ENCODE measurements at places on chromosomes 5 and 9.

DNA sequence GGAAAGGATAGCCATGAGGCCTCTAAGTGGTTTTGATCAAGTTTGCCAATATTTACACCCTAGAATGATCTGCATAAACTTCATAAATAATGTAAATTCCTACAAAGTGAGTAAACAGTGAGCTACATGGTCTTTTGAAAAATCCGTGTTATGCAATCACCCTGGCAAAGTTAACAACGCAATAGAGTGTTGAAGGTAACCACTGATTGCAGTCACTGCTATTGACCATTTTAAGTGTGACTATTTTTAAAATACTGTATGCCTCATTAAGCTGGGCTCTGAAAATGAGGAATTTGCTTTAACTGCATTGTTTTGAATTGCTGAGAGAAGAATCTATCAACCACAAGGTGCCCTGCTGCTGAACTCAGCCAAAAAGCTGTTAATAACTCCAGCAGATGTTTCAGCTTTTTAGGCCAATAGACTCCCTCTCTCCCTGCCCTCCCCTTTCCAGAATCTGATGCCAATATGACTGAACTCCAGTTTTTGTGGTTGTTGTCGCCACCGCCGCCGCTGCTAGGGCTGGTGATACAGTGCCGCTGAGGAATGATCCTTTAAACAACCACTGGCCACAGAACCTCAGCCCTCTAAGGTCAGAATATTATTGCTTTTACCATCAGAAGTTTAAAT is 35.3 kb upstream of the SMARCA2 start:
- no peak for DNase-seq

- no peak for DNase-seq
These were observed 22.1 kb downstream of the HRH2 start for GRCh38 chr5:175680020-175680419.

GRCh38 chr9:72749276-72749675 is 203.6 kb downstream of the ALDH1A1 start:
- DNase-seq = no peak

DNA sequence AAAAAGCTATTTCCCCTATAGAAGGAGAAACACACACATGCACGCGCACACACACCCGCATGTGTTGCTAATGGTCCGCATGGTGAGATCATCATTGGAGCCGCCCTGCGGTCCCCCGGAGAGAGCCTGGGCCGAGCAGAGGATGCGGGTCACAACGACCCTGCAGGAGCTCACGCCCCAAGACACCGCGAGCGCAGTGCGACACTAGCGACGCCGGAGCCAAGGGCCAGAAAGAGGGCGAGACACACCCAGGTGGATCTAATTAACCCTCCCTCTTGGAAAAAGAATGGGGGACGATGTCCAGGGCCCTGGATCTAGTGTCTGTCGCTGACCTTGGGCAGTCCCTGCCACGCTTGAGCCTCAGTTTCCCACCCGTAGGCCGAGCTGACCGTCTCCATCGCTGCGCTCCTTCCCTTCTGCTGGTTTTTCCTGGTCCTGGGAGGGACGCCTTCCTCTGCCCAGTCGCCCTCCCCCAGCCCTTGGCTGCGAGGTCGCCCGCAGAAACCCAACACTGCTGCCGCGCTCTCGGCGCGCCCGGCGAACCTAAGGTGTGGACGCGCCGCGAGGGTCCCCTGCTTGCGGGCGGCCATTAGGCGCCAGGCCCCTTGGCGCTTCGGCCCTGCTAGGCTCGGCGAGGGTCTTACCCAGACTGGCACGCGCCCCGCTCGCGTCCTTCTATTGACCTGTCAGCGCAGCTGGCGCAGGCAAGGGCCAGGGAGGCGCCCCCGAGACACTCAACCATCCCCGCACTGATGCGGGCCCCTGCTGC is 47.5 kb upstream of the RNF20 start:
- DNase-seq = peak; percentile 80

GRCh38 chr9:124754289-124754688 is 16.8 kb downstream of the NR6A1 start:
- DNase-seq = no peak

DNA sequence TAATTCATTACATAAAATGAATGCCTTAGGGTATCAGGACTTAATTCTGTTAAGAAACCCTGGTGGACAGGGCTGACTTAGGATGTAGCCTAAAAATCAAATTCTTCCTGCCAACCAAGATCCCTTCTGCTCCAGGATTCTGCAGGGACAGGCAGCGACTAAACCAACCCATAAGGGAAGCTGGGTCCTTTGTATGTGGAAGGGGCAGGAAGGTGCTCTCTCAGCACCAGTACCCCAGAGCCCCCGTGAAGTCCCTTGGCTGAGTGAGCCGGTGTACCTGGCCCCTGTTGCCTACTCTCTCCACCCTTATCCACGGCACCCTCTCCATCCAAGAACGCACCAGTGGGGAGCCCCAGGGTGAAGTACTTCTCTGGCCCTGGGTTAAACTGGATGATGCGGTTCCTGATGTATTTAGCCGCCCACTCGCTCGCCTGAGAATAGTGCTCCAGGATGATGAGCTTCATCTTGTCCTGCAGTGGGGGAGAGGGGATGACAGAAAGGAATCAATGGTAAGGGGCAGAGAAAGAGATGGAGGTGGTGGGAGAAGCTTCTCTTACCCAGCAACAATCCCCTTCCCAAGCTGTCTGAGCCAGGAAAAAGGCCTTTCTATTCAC is 1.1 kb downstream of the GNPDA1 start:
- DNase-seq = no peak

DNA sequence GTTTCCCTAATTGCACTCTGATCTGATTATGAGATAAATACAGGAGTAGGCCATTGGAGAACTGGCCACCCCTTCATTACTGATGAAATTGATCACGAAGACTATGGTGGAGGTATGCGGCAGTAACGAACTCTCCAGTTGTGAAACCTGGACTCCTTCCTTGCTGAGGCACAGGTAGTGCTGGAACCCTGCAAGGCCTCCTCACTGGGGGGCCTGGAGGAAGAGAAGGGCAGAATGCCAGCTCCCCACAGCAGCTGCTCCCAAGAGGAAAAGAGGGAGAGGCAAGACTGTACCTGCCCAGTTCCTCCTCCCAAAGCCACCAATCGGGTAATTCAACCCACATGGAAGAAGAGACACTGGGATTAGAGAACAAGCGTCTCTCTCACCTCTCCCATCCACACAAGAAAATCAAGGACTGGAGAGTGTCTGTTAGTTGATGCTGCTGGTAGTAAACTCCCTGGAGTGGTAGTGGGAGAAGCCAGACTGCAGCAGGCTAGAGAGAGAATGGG is 19.1 kb upstream of the TRIO start:
- DNase-seq = no peak

GRCh38 chr9:91180240-91180929 is 181.3 kb downstream of the AUH start:
- DNase-seq = no peak

DNA sequence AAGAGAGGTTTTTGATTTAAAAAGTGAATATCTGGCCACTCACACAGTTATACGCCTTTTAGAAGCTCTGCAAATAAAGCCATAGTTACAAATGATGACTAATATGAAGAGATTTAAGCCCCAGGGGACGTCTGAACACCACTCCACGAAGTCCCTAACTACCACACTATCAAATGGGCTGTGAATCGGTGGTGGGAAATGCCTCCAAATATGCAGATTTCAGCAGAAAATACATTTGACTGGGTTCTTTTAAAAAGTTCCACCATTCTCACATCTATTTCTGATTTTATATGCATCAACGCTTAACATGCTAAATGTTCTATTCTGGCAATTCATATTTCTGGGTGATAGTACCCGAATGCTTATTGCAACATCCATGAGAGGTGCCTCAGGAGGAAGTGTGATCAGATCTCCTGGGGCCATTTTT is 22.5 kb downstream of the TICAM2 start:
- DNase-seq = no peak

DNA sequence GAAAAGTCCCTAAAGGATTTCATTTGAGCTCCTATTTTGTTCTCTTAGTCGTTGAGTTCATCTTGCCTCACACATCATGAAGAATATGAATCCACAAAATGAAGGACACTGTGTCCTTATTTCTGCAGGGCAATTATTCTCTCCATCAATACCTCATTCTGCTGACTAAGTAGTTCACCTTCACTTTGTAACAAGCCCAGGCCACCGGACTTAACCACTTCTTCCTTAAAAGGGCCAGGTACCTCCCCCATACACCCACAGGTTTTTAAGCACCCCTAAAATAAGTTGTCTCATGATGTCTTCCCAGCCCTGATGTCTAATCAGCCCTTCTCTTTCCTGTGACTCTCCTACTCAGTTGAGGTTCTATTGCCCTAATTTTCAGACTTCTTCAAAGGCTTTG is 67.1 kb upstream of the PLPP6 start:
- DNase-seq = no peak

DNA sequence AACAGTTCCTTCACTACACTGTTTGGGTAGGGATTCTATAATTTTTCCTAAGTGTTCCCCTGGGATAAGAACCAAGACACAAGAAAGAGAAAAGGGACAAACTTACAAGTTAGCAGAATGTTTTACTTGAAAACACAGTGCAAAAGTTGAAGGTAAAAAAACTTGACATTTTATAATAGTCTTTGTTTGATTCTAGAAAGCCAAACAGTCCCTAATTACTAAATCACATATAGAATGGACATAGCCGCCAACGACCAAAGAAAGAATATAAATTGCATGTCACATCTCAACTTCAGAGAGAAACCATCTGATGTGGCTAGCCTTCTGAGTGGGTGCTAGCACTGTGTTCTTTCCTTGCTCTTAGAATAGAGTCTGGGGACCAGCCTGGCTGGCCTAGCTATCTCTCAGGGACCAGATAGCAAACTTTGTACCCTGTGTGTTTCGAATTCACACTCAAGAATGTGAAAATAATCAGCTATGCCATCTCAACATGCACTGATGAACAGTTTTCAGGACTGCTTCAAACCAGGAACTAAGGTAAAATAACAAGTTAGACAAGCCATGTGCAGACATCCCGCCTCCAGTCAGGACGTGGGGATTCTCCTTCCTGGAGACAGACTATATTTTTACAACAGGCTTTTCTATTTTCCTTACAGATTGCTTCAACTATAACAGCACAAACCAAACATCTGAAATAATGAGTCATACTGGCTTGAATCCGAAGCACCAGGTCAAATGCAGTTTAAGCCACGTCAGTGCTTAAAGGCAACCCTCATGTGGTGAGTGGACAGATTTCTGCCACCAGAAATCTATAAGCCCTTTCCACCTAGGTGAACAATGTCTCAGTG is 53.7 kb downstream of the LHFPL2 start:
- no peak for DNase-seq

DNA sequence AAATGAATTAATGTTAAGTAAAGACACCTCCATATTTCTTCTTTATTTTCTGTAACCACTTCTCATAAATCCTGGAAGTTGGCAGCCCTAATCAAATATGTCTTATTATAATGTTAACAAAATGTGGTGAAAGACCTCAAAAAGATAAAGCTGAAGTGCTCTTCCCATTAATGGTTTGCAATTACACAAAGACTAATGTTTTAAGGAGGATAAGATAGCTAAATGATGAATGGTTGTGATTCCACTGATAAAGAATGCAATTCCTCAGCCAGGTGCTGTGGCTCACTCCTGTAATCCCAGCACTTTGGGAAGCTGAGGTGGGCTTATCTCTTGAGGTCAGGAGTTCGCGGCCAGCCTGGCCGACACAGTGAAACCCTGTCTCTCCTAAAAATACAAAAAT is 125.8 kb upstream of the SNX2 start:
- no peak for DNase-seq

DNA sequence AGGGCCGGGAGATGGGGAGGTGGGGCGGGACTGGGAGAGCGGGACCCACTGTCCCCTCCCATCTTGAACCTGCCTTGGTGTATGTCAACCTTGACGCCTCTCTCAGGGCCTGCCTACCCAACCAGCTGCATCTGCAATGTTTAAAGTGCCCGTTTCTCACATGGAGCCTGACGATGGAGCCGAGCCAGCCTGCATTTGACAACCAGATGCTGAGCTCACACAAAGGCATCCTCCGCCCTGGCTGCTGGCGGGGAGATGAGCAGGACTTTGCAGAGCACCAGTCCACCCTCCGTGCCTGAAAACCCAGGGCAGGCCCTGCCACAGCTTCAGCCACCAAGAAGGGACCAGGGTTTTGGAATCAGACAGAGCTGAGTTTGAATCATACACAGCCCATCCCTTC is 141.1 kb upstream of the SMIM23 start:
- no peak for DNase-seq

DNA sequence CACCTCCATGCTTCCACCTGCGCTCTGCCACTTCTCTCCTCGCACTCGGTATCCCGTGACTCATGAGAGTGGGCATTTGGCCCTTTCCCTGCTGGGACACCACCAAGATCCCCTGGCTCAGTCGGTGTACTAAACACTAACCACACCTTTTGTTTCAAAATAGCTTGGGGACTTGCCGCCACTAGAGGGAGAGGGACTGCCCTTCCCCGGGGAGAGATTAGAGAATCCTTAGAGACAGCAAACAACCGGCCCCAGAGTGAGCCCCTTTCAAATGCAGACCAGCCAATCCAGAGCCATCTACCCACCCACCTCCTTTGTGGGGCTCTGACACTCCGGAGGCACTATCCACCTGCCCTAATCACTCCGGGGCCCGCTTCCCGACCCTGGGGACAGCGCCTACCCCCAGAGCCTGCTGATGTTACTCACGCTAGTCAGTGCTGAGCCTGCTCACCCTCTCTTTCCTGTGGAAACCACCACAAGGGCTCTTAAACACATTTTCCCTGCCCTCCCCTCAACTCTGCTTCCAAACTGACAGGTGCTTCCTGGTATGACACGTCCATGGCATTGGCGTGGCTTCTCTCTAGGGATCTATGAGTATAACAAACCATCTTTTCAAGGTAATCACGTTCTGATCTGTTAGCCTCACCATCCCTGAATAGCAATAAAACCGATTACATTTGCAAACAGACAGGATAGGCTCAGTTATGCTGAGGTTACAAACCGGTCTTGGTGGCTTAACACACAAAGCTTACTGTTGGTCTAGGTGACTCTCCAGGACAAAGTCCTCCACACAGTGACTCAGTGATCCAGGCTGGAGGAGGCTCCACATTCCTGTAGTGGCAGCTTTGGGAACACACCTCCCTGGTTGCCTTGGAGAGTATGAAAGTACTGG is 180.1 kb upstream of the MVB12B start:
- no peak for DNase-seq

GRCh38 chr9:33837138-33837537 is 20.2 kb downstream of the UBE2R2 start:
- no peak for DNase-seq

- no peak for DNase-seq
These were observed 219.8 kb downstream of the ARL15 start for GRCh38 chr5:54090495-54091120.

- DNase-seq = no peak
These were observed 1.9 kb upstream of the PJA2 start for GRCh38 chr5:109411627-109412026.

- no peak for DNase-seq
These were observed 52.3 kb upstream of the PTPDC1 start for GRCh38 chr9:94031946-94032345.

- DNase-seq = no peak
These were observed 52.8 kb upstream of the CARTPT start for GRCh38 chr5:71666321-71666720.

Measured in left lung (tissue), 14 donors.